Muscle of leg (tissue), 16 donors: ENCODE measurements at places on chromosomes 6 and 20. TPM values are rescaled to one million over a fixed set of nuclear protein-coding genes. Genes with fewer than 3 reads are reported as not detected.

Gene MLIP
- 21.6 TPM for total RNA-seq

Gene PRDM13
- 0.04 TPM for total RNA-seq

Gene PGBD1
- 6.3 TPM for total RNA-seq

Gene DLL1
- 12.8 TPM for total RNA-seq

Gene EMILIN3
- total RNA-seq: 46.1 TPM

Gene HCK
- total RNA-seq: 4.9 TPM

Gene CAGE1
- total RNA-seq: 0.04 TPM

DNA sequence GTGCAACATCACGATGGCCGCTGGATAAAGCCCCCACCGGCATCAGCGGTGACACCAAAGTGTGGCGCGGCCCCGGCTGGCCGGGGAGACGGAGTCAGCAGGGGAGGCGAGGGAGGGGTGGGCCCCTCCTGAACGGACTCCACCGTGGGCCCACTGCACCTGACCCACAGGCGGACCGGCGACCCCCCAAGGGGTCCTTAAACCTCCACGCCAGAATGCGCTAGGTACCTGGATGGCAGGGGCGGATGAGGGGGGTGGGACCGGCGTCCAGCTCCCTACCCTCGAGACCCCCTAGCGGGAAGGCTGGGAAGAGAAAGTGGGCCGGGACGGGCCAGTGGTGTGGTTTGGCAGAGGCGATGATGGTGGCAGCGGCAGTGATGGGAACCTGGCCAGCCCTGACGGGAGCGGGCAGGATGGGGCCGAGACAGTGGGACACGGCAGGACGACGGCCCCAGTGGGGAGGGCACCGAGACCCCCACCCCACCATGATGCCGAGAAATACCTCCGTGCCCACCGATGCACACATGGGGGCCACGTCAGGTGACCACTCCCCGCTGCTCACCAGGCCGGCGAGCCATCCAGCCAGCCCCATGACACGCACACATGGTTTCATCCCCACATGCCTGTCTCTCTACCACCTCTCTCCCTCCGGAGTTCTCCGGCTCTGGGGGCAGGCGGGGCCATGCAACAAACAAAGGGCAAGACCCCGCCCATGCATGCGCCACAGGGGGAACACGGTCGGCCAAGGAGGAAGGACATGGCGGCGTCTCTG lies 771.9 kb upstream of the DEFB115 start:
- H3K4me3 ChIP-seq: no peak overlapping the region
- H3K36me3 ChIP-seq: no peaks in the 10 kb centered on the region

DNA sequence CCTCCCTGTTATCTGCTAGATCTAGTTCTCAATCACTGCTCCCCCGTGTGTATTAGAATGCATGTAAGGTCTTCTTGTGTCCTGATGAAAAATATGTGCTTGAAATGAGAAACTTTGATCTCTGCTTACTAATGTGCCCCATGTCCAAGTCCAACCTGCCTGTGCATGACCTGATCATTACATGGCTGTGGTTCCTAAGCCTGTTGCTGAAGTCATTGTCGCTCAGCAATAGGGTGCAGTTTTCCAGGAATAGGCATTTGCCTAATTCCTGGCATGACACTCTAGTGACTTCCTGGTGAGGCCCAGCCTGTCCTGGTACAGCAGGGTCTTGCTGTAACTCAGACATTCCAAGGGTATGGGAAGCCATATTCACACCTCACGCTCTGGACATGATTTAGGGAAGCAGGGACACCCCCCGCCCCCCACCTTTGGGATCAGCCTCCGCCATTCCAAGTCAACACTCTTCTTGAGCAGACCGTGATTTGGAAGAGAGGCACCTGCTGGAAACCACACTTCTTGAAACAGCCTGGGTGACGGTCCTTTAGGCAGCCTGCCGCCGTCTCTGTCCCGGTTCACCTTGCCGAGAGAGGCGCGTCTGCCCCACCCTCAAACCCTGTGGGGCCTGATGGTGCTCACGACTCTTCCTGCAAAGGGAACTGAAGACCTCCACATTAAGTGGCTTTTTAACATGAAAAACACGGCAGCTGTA lies 73.4 kb downstream of the PTPN1 start:
- no peak for DNase-seq
- H3K27ac ChIP-seq: no peak overlapping the region
- H3K27me3 ChIP-seq: no peaks in the 10 kb centered on the region
- H3K36me3 ChIP-seq: peaks cover 84% of the 10 kb centered on the region
- no peaks in the 10 kb centered on the region for H3K4me1 ChIP-seq

DNA sequence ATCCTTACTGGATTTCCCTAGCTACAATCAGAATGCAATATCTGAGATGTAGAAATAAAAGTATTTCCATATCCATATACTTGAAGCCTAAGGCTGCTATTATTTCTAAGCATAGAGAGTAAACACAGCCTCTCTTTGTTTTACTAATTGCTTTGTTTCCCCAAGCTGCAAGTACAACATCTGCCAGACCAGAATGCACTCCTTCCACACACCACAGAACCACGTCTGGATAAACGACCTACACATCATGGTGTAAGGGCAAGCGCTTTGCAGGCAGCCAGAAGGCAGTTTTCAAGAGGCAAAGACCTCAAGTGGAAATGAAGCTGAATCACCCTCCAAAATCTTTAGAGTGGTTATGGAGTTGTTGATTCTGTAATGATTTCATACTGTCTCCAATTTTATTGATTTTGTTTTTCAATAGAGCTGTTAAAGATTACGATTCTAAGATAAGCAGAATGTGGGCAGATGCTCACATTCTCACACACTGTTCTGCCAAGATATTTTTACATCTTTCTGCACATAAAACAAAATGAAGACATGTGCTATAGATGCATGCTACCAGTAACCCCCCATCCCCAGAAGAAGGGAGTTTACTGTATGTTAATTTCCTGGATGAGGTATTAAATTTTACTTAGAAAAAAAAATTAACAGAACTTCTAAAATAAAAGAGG lies 88.8 kb downstream of the THEMIS start:
- H3K27ac ChIP-seq: no peak overlapping the region
- H3K4me3 ChIP-seq: no peak overlapping the region
- no peaks in the 10 kb centered on the region for H3K4me1 ChIP-seq

GRCh38 chr6:93035756-93036155 lies 383.6 kb downstream of the EPHA7 start:
- no peaks in the 10 kb centered on the region for H3K36me3 ChIP-seq
- H3K4me1 ChIP-seq: no peaks in the 10 kb centered on the region
- no peak overlapping the region for H3K27ac ChIP-seq
- no peak for DNase-seq

- H3K27ac ChIP-seq: no peak overlapping the region
- peaks cover 4% of the 10 kb centered on the region for H3K4me1 ChIP-seq
- H3K27me3 ChIP-seq: no peaks in the 10 kb centered on the region
- no peak for DNase-seq
- no peak overlapping the region for H3K4me3 ChIP-seq
- peaks cover 21% of the 10 kb centered on the region for H3K36me3 ChIP-seq
These were observed 68.1 kb downstream of the PHF20 start for GRCh38 chr20:35839904-35840303.

DNA sequence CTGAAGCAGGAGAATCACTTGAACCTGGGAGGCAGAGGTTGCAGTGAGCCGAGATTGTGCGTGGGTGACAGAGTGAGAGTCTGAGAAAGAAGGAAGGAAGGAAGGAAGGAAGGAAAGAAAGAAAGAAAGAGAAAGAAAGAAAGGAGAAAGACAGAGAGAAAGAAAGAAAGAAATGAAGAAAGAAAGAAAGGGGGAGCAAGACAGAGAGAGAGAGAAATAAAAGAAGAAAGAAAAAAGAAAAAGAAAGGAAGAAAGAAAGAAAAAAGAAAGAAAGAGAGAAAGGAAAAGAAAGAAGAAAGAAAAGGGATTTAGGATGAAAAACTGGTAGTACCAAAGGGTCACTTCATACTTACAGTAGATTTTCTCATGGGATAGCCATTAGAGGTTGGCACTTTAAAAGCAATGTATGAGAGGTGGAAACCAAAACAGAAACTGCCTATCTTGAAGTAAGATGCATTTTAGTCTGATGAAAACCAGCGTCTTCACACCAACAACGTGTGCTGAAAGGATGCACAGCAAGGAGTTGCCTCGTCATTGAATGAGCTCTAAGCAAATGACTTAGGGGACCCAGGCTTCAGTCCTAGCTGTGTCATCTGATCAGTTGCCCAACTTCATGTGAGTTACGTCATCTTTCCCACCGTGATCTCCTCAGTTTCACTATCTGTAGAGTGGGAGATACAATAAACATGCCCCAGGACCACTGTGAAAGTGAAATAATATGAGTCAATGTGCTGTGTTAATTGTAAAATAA lies 133.9 kb upstream of the NEDD9 start:
- DNase-seq: no peak
- H3K36me3 ChIP-seq: no peaks in the 10 kb centered on the region
- H3K27me3 ChIP-seq: no peaks in the 10 kb centered on the region
- H3K4me3 ChIP-seq: no peak overlapping the region
- H3K27ac ChIP-seq: peak overlapping the region; percentile 73

- H3K4me1 ChIP-seq: peaks cover 4% of the 10 kb centered on the region
- peaks cover 10% of the 10 kb centered on the region for H3K27me3 ChIP-seq
- no peaks in the 10 kb centered on the region for H3K36me3 ChIP-seq
- H3K27ac ChIP-seq: no peak overlapping the region
These were observed 9.6 kb downstream of the FNDC1 start for GRCh38 chr6:159178847-159179246.

GRCh38 chr6:13485923-13486562 lies 1.4 kb downstream of the GFOD1 start:
- no peaks in the 10 kb centered on the region for H3K36me3 ChIP-seq
- H3K27ac ChIP-seq: no peak overlapping the region
- peaks cover 15% of the 10 kb centered on the region for H3K4me1 ChIP-seq
- peak; percentile 45 for DNase-seq
- peaks cover 17% of the 10 kb centered on the region for H3K27me3 ChIP-seq

GRCh38 chr6:4909063-4909706 lies 94.7 kb downstream of the RPP40 start:
- H3K36me3 ChIP-seq: peaks cover 18% of the 10 kb centered on the region
- peaks cover 12% of the 10 kb centered on the region for H3K4me1 ChIP-seq
- H3K4me3 ChIP-seq: no peak overlapping the region

- H3K4me3 ChIP-seq: no peak overlapping the region
- peak; percentile 76 for DNase-seq
- H3K27me3 ChIP-seq: no peaks in the 10 kb centered on the region
- no peaks in the 10 kb centered on the region for H3K36me3 ChIP-seq
These were observed 99.5 kb downstream of the IPCEF1 start for GRCh38 chr6:154257067-154257466.

GRCh38 chr20:2387180-2387577 lies 6.5 kb downstream of the TGM6 start:
- peak; percentile 5 for DNase-seq
- H3K27me3 ChIP-seq: no peaks in the 10 kb centered on the region
- no peaks in the 10 kb centered on the region for H3K36me3 ChIP-seq
- no peak overlapping the region for H3K4me3 ChIP-seq
- no peaks in the 10 kb centered on the region for H3K4me1 ChIP-seq

DNA sequence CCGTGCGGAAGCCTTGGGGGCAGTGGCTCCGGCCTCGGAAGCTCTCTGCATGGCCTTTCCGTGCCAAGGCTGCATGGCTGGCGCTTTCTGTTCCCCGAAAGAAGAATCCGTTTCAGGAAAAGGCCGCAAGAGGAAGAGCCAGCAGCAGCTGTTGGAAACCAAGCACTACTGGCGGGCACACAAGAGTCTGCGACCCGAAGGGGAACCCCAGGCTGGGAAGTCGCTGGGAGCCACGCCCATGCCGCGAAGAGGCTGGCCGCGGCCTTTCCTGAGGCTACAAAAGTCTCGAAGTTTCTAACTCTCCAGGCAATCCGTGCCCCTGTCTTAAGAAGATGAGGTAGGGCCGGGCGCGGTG lies at the start of gene CGAS:
Gene CGAS (minus strand): TSS at position 191 of the 355 bp plus-strand sequence. CDS start 116 bp downstream, at position 75.
- no peaks in the 10 kb centered on the region for H3K27me3 ChIP-seq
- peaks cover 2% of the 10 kb centered on the region for H3K36me3 ChIP-seq
- peak within 1 kb of the TSS; percentile 97 for H3K27ac ChIP-seq
- peak; percentile 91 for DNase-seq
- H3K4me3 ChIP-seq: peak within 1 kb of the TSS; percentile 77
- peaks cover 7% of the 10 kb centered on the region for H3K4me1 ChIP-seq

DNA sequence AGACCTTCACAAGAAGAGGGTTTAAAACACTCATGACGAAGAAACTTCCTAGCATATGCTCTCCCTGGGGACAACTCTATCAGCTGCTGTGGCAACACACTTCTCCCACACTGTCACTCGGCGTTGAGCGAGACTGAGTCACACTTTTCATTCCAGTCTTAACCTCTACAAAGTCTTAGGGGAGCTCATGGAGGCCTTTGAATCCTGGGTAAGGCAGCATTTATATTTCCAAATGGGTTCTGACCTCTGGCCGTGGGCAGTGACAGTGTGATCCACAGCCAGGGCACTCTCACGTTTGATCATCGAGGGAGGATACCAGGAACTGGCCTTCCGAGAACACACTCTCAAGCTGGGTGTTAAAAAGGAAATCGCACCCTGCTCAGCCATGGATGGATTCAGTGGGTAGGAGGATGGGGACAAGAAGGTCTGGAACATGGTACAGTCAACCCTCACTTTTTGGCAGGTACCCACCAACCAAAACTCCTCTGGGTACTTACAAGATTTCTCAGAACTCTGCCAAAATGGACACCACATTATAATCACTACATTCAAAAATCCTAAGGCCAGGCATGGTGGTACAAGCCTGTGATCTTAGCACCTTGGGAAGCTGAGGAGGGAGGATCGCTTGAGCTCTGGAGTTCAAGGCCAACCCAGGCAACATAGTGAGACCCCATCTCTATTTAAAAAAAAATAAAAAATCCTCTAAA lies 19.6 kb downstream of the RRBP1 start:
- H3K27me3 ChIP-seq: no peaks in the 10 kb centered on the region
- H3K36me3 ChIP-seq: peaks cover 25% of the 10 kb centered on the region
- H3K4me1 ChIP-seq: peaks cover 32% of the 10 kb centered on the region
- DNase-seq: no peak
- peak overlapping the region; percentile 11 for H3K27ac ChIP-seq

- DNase-seq: no peak
- no peak overlapping the region for H3K4me3 ChIP-seq
- no peaks in the 10 kb centered on the region for H3K27me3 ChIP-seq
- no peak overlapping the region for H3K27ac ChIP-seq
- H3K4me1 ChIP-seq: peaks cover 20% of the 10 kb centered on the region
These were observed 44.1 kb upstream of the ADGRF1 start for GRCh38 chr6:47086051-47086770.

DNA sequence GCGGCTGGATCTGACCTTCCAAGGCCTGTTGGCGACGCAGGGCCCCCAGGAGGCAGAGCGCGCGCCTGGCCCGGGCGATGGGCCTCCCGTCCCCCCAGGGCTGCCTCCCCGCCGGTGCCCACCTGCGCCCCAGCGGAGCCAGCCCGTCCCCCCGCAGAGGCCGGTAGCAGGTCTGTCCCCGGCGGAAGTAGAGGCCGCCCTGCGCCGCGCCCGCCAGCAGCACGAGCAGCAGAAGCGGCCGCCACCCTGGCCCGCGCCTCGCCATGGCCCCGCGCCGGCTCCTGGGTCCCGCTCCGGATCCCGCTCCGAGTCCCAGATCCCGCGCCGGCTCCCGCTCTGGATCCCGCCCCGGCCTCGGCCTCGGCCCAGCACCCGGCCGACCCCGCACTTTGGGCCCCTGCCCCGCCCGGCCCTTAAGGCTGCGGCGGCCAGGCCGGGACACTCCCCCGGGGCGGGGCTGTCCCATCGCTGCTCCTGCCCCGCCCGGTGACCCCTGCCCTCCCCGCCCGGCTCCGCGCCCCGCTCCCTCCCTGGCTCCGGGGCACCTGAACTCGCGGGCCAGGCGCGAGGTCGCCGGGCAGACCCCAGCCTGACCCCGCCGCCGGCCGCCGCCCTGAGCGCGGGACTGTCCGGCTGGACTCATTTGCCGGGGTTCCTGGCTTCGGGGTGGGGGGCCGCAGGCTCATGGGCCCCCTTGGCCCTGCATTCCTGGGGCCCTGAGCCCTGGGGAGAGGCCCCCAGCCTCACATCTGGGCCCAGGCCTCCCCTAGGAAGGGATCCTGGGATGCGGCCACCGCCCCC lies at the start of gene CTSZ:
Gene CTSZ (minus strand): TSS at position 391 of the 801 bp plus-strand sequence. CDS start 126 bp downstream, at position 265.
- peaks cover 47% of the 10 kb centered on the region for H3K4me1 ChIP-seq
- peak within 1 kb of the TSS; percentile 66 for H3K4me3 ChIP-seq
- DNase-seq: peak; percentile 78
- peak within 1 kb of the TSS; percentile 71 for H3K27ac ChIP-seq
